ENCODE measurements at places on chromosomes 5 and 9.

- no peak for DNase-seq
Measured at GRCh38 chr9:68690088-68690487, 15.0 kb upstream of the PIP5K1B start.

DNA sequence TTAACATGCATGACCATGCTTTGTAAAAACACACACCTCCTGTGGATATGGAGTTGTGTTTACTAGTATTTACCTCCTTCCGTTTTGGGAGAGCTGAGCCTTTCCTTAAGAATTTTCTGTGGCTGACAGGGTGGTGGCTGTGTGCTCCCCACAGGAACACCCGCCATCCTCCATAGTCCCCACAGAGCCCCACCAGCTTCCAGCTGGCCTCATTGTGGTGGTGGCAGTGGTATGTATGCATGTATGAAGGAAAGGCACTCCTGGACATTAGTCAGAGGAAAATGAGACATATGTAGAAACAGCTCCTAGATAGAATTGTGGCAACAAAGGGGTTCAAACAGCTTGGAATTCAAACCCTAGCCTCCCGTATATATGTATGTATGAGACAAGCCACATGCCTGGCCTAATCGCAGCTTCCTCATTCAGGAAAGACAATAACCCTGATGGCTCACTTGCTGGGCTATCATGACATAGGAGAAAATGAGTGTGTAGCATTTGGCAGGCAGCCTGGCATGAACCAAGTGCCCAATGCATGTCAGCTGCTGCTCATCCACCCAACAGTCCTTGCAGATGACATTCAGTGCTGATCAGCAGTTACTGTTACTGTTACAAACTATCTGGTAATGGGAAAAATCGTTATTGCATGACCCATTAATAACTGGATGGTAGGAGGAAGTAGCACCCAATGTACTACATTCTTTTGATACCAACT lies 459.7 kb downstream of the EBF1 start:
- no peak for DNase-seq

DNA sequence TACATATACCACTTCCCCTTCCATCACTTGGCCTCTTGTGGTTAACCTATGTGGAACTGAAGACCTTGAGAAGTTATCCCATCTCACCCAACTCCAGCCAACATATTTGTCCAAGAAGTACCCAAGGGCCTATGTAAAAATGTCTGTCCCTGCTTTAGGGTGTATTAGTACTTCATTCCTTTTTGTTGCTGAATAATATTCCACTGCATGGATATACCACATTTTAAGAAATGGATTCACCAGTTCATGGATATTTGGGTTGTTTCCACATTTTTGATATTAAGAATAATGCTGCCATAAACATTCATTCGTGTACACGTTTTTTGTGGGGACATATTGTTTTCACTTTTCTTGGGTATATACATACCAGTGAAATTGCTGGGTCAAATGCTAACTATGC lies 28.6 kb downstream of the IDNK start:
- DNase-seq = no peak

DNA sequence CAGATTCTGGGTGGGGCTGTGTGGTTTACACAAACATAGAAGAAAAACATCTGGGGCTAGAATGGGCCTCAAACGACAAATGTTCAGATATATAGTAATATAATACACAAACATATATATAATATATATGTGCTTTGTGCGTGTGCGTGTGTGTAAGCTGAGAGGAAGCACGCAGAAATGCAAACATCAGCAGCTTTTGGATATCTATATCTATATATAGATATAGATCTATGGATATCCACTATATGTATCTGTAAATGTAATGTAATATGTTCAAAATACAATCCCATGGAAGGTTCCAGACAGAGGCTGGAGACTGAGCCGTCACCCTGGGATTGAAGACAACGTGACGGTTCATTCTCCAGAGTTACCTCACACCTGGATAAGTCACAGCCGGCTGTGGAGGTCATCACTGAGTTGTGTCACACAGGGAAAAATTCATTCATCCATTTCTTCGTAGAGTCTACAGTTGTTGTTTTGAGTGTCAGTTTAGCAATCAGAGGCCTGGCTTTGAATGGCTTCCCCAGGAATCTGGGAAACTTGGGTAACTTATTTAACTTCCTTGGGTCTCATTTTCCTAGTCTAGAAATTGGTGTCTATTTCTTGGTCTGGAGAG lies 123.0 kb upstream of the CPEB4 start:
- DNase-seq = no peak

DNA sequence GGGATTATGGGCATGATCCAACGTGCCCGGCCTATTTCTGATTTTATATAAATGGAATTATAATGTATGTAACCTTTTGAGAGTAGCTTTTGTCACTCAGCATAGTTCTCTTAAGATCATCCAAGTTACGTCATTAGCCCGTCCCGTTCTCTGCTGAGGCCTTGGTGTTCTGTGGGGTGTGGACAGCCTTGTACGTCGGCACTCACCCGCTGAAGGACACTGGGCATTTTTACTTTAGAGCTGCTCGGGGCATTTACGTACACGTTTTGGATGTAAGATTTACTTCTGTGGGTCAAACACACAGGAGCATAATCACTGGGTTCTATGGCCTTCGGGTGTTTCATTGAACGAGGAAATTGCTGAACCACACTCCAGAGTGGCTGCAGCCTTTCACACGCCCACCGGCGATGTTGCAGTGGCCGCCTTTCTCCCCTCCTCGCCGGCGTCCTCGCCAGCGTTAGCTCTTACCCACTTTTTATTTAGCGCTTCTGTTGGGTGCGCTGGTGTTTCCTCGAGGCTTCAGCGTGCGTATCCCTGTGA lies 101.8 kb downstream of the EHMT1 start:
- DNase-seq = no peak

DNA sequence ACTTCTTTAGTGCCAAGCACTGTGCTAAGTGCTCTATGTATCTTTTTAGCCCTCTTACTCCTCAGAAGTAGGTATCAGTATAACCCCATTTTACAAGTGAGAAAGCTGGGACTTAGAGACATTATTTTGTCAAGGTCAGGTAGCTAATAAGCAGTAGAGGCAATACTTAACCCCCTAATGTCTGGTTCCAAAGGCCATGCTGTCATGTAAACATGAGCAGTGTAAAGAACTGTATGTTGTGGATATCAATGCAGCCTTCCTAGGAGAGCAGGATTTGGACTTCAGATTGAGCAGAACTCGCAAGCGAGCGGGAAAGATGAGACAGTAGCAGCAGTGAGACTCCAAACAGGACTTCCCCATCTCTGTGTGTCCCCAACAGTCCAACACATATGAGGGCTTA lies 3.6 kb upstream of the SHROOM1 start:
- DNase-seq = no peak

DNA sequence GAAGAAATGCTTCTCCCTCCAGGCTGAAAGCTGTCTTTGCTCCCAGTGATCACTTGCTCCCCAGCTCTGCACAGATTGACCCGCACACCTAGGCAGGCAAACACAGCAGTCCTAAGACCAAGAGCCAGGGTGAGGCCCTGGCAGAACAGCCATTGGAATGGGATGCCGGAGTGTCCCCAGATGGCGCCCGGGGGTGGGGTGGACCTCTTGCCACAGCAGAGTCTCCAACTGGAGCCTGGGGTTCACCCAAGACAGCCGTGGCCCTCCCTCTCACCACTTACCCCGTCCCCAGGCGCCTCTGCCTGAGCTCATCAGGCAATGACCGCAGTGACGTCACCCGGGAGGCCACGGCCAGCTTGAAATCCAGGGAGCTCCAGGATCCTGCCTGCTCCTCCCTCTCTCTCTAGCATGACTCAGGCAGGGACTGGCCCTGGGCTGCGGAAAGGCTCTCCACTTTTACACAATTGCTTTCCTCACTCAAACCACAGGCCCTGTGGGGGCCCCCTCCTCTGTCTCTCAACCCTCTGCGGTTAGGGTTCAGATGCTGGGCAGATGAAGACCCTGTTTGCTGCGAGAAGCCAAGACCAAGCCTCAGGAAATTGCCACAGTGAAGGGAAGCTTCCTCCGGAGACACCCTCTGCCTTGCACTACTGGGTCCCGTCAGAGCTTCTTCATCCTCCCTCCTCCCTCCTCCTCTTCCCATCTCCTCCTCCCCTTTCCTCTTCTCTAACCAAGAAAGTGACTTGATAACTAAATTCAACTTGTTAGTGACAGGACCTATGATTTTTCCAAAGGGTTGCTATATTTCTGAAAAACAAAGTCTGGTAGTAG lies 24.3 kb upstream of the PTGES start:
- DNase-seq = no peak

DNA sequence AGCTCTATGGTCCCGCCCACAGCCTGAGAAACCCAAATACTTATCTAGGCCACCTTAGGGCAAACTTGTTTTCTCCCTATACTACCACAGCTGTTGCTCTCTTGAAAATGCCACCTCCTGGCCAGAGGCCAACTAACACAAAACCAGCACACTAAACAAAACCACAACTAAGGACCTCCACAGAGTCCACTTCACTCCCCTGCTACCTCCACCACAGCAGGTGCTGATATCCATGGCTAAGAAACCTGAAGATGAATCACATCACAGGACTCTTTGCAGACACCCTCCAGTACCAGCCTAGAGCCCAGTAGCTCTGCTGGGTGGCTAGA lies 108.4 kb downstream of the ALDH1A1 start:
- no peak for DNase-seq

GRCh38 chr9:33431420-33431819 lies 16.0 kb downstream of the AQP3 start:
- no peak for DNase-seq

GRCh38 chr5:165420493-165420892 lies 1915.1 kb downstream of the MAT2B start:
- no peak for DNase-seq

GRCh38 chr9:133647148-133647547 lies 11.0 kb downstream of the DBH start:
- DNase-seq = no peak

GRCh38 chr9:73683862-73684591 lies 532.4 kb downstream of the ANXA1 start:
- DNase-seq = no peak

DNA sequence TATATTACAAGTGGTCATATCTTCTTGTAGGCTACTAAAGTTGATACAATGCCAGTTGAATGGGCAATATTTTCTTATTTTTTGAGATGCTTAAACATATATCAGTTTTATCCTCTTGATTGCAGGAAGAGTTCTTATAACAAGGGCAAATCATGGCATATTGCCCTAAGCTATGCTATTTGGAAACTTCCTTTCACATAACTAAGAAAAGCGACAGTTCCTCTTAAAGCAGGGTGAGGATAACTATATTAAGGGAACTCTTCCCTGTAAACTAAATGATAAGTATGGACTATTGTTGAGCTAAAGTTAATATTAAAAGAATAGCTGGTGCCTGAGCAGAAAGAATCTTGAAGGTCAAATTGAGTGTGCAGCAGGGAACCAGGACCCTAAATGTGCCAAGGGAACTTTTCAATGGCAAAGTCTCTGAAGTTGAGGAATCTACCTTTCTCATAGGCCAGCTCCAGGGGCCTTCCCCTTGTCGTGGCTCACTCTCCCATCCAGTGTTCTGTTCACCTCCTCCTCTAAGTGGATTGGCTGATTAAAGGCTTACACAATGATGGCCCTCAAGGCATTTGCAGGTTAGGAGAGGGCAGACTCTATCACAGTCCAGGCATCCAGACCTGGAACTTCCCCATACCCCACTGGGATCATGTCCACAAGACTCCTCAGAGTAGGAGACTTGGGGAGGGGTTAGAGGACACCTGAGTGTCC lies 26.8 kb downstream of the FYB1 start:
- no peak for DNase-seq

DNA sequence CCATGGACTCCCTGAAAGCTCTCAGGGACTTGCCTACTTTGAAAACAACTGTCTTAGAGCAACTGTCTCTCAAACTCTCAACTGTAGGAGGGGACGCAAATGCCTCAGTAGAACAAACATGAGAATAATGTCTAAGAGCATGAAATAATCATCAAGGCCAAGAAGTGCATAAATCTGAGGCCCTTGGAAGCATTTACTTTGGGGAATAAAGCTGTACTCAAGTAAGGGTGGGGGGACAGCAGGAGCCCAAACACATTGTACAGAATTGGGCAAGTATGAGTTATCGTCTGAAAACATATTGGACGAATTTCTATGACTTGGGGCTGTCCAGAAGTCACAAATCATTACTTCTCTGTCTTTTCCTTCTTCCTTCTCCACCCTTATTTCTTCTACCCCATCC lies 96.3 kb upstream of the HMHB1 start:
- no peak for DNase-seq

DNA sequence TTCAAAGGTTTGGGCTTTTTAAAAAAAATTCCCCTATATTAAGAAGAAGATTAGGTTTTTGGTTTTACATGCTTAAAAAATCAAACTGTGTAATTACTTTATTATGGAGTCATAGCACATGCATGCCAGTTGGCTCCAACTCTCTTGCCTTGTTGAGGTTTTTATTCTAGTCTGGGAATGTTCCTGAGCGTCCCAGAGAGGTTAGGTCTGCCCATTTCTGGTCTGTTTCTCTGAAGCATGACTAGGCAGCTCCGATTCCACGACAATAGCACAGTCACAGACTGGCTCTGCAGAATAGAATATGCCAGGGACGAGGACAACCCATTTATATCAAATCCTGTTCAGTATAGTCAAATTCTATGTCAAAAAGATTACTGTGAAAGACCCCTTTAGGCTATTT lies 217.0 kb downstream of the PCSK5 start:
- DNase-seq = no peak

DNA sequence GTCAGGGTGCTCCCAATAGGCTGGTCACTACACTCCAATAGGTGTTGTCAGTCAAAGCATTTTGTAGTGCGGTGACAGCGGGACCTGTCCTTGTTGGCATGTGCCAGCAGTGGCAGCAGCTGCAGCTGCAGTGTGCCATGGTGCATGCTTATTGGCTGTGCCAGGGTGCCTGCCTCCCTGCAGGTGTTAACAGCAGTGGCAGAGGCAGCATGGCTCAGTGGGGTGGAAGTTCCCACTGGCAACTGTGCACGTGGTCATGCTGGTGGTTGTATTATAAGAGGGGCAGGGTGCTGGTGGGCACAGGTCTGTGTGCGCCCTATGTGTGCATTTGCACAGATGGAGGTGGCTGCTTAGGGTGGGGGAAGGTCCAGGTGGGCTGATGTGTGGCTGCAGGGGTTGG lies 133.7 kb upstream of the EDIL3 start:
- DNase-seq = no peak

DNA sequence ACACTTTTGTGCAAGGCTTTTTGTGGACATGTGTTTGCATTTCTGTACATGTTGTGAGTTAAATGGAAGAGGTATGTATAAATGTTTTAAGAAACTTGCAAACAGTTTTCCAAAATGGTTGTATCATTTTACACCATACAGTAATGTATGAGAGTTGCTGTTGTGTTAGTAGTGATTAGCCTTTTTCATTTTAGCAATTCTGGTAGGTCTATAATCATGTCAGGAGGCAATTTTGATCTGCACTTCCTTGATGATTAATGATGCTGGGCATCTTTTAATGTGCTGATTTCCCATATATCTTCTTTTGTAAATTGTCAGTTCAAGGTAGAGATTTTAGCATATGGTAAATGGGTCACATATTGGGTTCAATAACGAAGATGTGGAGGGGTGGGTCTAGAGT lies 87.3 kb downstream of the ANKRD18B start:
- DNase-seq = no peak

DNA sequence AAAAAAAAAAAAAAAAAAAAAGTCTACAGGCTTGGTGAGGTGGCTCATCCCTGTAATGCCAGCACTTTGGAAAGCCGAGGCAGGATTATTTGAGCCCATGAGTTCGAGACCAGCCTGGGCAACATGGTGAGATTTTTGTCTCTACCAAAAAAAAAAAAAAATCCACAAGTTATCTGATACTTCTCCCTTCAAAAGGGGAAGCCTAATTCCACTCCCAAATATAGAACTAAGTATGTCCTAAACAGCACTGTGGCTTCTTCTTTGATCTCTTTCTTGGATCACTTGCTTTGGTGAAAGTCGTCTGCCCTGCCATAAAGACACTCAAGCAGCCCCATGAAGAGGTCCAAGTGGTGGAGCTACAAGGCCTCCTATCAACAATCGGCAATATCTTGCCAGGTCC lies 18.8 kb upstream of the STING1 start:
- DNase-seq = no peak

Data from NCI-H1417 treated with DMSO at 0.1 percent for 48 hours (cell line).